ENCODE measurements at places on chromosomes 4 and X.

DNA sequence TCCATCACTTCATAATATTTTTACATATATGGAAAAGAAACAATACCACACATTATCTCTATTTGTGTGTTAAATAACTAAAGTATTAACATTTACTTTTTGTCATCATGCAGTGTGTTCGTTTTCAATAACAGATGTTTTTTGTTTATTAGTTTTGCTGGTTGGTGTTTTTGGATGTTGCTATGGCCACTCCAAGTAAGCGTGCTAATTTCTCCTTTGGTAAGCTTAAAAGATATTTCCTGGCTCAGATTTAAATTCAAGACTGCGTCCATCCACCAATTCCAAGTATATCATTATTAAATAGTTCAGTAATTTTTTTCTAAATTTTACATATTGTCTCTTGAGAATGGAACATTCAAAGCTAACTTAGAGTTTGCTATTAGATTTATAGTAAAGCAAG is 235.4 kb upstream of the IL1RAPL1 start:
- DNase-seq, result no peak

- DNase-seq, result peak; percentile 30
Measured at GRCh38 chrX:119391279-119391678, 7.9 kb upstream of the SLC25A43 start.

DNA sequence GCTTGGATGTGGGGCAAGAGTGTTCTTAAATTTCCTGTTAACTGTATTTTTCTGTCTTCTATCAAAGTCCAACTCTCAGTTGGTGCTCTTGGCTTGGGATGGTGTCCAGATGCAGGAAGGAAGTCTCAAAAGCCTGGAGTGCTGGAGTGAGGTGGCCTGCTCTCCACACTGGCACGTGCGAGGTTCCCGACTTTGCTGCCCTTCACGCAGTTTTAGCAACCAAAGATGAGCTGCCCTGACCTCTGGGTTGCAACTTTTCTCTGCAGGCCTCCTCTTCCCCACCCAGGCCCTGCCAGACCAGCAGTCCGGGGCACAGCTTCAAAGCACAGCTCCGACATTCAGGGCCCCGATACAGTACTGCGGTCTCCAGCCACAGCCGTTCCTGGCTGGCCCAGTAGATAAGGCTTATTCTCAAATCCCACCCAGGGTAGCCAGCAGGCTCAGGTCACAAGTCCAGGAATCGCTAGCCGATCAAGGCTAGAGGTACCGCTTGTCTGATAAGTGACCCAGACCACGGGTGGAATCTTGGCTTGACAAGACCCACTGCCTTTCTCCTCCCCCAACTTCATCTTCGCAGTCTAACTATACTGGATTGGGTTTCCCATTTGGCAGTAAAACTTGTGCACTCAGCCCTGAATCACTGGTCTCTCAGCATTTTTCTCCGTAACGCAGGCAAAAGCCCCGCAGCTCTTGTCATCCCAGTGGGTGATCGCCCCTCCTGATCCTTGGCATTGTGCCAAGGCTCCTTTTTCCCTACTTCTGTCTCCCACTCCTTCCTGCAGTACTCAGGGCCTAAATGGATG is 21.8 kb upstream of the JADE1 start:
- DNase-seq, result no peak

- no peak for DNase-seq
Measured at GRCh38 chrX:135393051-135393450, 28.7 kb upstream of the SMIM10L2A start.

- DNase-seq, result no peak
Measured at GRCh38 chr4:123547216-123548165, 150.9 kb downstream of the SPRY1 start.

DNA sequence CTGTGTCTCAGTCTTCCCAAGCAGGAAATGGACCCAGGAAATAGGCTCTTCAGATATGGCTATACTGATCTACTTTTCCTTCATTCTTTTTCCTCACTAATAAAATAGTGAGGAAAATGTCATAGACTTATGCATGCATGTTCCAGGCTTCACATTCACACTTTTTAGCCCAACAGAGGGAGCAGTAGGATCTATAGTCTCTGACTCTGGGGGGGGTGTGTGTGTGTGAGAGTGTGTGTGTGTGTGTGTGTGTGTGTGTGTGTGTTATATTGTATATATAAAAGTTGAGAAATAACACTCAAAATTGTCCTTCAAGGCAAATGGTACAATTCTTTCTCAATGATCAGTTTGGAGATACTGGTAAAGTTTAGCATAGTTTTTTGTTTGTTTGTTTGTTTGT is 297.2 kb upstream of the GALNT7 start:
- no peak for DNase-seq

GRCh38 chr4:55684276-55684675 is 48.2 kb upstream of the NMU start:
- DNase-seq, result no peak

- no peak for DNase-seq
Measured at GRCh38 chrX:155069414-155069813, 1.5 kb downstream of the CMC4 start.

DNA sequence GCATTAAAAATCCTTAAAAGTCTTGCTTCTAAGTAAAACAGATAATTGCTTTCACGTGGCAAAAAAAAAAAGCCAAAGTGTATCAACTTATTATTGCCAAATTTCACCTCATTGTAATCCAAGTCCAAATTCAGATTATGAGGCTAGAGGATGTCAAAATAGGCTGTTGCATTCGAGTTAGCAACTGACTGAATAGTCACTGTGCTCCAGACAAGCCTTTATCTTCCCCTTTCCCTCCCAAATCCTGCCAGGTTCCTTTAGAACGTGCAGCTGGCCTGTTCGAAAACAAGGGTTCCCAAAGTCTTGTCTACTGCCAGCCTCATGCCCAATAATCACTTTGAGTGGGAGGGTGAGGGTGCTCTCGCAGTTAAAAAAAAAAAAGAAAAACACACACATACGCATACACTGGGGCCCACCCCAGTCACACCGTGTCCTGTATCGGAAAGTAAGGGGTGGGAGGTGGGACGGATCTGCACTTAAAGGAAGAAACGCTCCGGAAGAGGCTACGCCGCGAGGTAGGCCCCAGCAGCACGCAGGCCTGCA is 603 bp downstream of the MAD2L1 start:
- DNase-seq, result peak; percentile 88

GRCh38 chrX:103415068-103415467 is 38.7 kb downstream of the BEX3 start:
- peak; percentile 18 for DNase-seq

GRCh38 chrX:126342859-126343258 is 176.8 kb upstream of the DCAF12L2 start:
- DNase-seq, result no peak

GRCh38 chrX:100819837-100820666 is at the start of gene CSTF2:
TSS of gene CSTF2 (plus strand) at chrX:100820391. CDS start at chrX:100820417, 26 bp downstream.
- DNase-seq, result peak; percentile 86

- no peak for DNase-seq
Measured at GRCh38 chr4:26022346-26023202, 108.6 kb downstream of the SMIM20 start.

- DNase-seq, result no peak
Measured at GRCh38 chr4:105630670-105631655, 77.5 kb downstream of the INTS12 start.

GRCh38 chr4:2250357-2251072 is 8.6 kb upstream of the HAUS3 start:
- DNase-seq, result no peak

GRCh38 chr4:22417408-22417807 is 98.5 kb downstream of the ADGRA3 start:
- DNase-seq, result no peak

DNA sequence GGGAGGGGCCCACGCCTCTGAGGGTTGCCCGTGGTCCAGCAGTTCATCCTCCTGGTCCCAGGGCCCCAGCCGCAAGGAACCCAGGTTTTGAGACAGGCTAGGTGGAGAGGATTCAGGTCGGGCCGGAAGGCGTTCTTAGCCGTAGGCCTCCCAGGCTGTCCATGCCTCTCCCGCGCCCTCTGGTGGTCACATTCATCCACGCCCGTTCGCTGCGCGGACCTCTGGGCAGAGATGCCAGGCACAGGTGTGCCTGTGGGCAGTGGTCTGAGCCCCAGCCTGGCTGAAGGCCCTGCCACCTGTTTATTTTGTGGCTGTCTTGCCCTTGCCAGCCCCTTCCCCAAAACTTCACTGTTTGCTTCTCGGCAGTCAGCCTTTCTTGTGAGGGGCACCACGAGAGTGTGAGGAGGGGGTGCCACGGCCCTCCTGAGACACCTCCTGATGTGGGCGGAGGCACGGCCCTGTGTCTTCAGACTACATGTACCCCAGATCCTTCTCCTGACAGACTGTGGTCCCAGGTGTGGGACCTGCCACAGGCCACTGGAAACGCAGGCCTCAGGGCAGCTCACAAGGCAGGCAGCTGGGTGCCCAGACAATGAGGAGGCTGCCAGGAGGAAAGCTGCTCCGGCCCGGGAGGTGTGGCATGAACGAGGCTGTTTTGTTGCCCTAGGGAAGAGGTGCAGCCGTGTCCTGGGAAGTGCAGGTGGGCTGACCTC is 5.0 kb downstream of the UVSSA start:
- DNase-seq, result peak; percentile 77

DNA sequence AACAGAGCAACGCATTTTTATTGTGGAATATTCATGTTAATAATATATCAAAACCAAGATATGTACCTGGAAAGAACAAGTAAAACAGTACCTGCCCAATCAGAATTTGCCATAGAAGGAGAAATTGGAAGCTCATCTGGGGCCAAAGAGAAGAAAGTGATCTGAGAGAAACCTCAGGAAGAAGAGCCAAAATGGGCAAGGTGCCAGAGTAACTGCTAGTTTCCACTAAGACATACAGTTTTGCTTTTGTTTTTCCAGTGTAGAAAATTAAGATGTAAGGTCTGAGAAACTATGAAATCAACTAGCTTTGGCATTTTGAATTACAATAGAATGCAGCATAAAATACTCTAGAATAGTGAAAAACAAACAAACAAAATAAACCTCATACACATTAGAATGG is 2201.2 kb downstream of the ARAP2 start:
- DNase-seq, result no peak

DNA sequence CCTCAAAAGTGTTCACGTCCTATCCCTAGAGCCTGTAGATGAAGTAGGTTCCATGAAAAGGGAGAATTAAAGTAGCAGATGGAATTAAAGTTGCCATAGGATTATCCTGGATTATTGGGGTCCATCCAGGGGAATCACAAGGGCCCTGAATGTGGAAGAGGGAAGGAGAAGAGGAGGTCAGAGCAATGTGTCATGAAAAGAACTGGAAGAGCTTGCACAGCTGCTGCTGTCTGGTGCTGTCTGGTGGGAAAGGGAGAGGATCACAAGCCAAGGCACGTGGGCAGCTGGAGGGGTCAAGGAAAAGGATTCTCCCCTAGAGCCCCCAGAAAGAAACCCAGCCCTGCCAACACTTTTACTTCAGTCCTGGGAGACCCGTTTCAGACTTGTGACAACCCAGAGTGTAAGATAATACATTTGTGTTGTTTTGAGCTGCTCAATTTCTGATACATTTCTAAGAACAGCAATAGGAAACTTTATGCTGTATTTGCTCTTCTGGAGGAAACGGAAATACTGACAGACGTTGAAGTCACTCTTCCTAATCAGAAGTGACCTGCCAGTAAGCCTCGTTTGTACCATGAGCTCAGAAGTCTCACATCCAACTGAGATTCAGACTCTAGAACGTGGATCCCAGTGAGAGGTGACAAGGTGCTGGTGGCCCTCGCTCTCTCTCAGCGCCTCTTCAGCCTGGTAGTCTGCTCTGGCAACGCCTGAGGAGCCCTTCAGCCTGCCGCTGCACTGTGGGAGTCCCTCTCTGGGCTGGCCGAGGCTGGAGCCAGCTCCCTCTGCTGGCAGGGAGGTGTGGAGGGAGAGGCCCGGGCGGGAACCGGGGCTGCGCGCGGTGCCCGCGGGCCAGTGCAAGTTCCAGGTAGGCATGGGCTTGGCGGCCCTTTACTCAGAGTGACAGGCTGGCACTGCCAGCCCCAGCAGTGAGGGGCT is 34.7 kb upstream of the ENPP6 start:
- DNase-seq, result peak; percentile 61

GRCh38 chr4:16765546-16765945 is 132.9 kb downstream of the LDB2 start:
- no peak for DNase-seq

- DNase-seq, result no peak
Measured at GRCh38 chr4:132662456-132662855, 486.6 kb upstream of the PCDH10 start.

DNA sequence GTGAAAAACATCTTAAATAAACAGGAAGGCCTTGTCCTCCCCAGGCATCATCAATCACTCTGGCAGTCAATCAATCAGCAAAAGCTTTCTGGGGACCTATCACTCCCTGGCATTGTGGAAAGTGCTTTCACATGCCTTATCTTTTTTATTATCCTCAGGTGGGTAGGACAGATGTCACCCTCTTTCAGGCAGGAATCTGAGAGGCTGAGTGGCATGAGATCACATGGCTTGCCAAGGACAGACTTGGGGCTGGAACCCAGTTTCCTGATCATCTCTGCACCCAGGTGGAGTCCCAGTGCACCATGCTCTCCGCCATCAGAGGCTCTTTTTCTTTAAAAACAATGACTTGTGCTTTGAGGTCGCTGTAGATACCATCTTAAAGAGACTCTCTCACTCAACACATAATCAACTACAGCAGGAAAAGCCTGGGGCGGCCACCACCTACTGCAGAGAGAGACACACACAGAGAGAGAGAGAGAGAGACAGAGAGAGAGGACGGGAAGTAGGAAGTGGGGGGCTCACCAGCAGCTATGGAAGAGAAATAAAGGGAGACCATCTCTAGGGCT is 282.7 kb downstream of the PTTG2 start:
- peak; percentile 81 for DNase-seq

DNA sequence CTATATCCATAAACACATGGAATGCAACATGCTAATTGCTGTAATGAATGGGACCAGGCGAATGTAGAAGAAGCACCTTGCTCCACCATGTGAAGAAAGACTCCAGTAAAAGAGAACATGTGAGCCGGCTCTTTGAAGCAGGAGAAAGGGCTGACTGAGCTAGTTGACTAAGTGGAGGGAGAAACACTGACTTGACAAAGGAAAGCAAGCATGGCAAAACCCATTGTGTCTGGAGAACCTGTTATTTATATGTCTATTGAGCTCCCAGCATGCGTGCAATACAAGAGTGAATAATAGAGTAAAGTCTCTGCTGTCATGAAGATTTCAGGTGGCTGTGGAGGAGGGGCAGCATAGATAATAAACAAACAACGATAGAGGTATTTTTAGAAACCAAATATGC is 559.9 kb downstream of the RAB28 start:
- no peak for DNase-seq

- DNase-seq, result peak; percentile 45
Measured at GRCh38 chrX:136259543-136259942, 8.3 kb upstream of the MAP7D3 start.

- DNase-seq, result no peak
Measured at GRCh38 chr4:38119668-38120385, 159.6 kb downstream of the PTTG2 start.

DNA sequence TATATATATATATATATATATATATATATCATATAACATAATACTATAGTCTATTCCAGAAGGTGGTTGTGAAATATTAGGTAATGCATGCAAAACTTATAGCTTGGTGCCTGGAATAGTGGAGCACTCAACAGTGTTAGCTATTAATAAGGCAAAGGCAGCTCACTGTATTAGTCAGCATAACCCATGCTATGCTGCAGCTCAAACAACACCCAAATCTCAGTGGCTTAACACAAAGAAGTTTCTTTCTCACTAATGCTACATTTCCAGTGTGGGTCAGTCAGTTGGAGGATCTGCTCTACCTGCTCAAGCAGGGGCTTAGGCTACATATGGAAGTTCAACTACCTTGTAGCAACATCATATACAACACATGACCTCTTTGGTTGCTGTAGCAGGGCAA is 5.2 kb upstream of the RPGR start:
- no peak for DNase-seq

GRCh38 chr4:112531146-112531545 is 15.2 kb upstream of the NEUROG2 start:
- DNase-seq, result no peak

Data from CD4-positive, CD25-positive, alpha-beta regulatory T cell (primary cell).